ENCODE measurements at places on chromosomes 2 and 18. TPM values are rescaled to one million over a fixed set of nuclear protein-coding genes. Genes with fewer than 3 reads are reported as not detected.

The REG3G gene
- not detected for total RNA-seq

The ZNF892 gene
- total RNA-seq: 3.6 TPM

The HMSD gene
- not detected for total RNA-seq

The FEV gene
- total RNA-seq: not detected

The CEP68 gene
- total RNA-seq: 37.2 TPM

The BMP10 gene
- total RNA-seq: not detected

The CRYGA gene
- not detected for total RNA-seq

The RALB gene
- 182 TPM for total RNA-seq
